ENCODE measurements at places on chromosomes 11 and 22.

GRCh38 chr22:30310881-30311771 is 15.6 kb downstream of the TBC1D10A start:
- peak; percentile 57 for DNase-seq

- no peak for DNase-seq
Observed at GRCh38 chr11:72072348-72072747, 8.0 kb downstream of the NUMA1 start.

DNA sequence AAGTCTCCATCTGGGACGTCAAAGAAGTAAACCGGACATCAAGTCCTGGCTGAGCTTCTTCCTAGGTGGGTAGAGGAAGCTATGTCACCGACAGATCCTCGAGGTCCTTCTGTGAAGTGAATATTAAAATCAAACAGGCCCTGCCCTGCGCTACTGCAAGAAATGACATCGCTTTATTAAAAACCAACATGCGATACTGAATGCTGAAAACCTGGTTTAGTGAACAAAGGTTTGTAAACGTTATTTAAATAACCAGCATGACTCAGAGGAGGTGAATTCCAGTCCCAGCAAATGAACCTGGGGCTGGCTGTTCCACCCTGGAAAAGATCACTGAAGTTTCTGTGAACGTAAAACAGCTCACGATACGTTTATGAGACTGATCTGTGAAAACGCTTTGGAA is 645 bp downstream of the RTCB start:
- DNase-seq = no peak

GRCh38 chr11:91585035-91585801 is 639.4 kb upstream of the FAT3 start:
- no peak for DNase-seq

GRCh38 chr11:22044126-22044525 is 148.8 kb upstream of the ANO5 start:
- no peak for DNase-seq

- no peak for DNase-seq
Observed at GRCh38 chr11:88117281-88117858, 57.9 kb downstream of the RAB38 start.

- DNase-seq = no peak
Observed at GRCh38 chr11:84721561-84721961, 905.6 kb downstream of the DLG2 start.

- DNase-seq = no peak
Observed at GRCh38 chr11:64490562-64491216, 100.3 kb upstream of the SLC22A12 start.

- peak; percentile 56 for DNase-seq
Observed at GRCh38 chr11:27470826-27471588, 1.6 kb downstream of the LGR4 start.

- DNase-seq = no peak
Observed at GRCh38 chr11:26483108-26483507, 89.0 kb downstream of the MUC15 start.

DNA sequence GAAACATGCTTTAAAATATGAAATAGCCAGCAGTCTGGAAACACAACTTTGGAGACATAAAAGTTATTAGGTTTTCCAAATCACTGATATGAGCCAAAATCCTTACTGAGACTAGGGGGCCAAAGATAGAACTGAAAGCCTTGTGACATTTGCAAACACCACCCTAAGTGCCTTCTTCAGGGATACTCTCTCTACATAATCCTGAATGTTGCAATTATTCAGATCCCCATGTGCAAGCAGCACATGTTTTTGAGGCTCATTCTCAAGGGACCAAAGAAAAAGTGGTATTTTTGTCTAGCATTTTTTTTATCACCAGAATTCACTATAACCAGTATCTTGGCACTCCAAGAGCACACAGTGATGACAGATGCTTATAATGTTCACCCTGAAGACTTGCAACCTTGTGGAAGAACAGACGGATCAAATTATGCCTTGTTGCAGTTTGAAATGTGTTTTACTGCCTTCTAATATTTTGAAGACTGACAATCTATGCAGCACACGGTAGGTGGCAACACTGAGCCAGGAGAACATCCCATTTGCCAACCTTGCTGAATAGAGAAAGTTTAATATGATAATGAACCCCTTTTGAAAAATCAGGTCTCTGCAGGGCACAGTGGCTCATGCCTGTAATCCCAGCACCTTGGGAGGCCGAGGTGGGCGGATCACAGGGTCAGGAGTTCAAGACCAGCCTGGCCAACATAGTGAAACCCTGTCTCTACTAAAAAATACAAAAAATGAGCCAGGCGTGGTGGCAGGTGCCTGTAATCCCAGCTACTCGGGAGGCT is 78.5 kb downstream of the PLEKHA7 start:
- DNase-seq = no peak

GRCh38 chr11:66854729-66855211 is 2.1 kb upstream of the LRFN4 start:
- DNase-seq = no peak

DNA sequence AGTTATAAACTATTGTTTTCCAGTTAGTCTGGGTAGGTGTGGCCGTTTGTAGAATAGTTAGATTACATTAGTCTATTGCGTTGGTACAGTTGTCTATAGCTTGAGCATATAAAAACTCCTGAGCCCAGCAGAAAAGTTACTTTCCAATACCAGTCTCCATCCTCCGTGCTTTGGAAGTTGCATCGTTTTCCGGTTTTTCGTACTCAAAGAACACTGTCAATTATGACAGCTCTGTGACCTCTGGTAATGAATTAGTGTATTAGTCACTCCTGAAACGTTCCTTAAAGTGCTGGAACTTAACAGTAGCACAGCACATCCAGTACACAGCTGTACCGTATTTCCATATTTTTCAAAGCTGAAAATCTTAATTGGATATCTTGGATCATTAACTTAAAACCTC is 808 bp upstream of the MSANTD2 start:
- DNase-seq = no peak

DNA sequence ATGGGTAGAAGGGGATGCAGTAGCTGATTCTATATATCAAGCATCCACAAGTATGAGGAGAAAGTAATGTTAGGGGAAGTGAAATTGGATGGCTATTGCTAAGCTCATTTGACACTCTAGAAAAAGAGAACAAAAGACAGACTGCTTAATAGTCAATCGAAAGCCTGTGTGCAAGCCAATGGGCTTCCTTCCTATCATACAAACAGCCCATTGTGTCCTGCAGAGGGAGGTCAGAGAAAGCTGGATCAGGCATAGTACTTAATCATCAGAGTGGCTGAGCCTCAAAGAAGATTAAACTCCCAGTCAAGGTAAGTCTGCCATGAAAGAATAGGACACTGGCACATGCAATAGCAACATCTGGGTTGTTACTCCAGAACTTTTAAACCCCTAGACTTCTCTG is 50.9 kb upstream of the PGR start:
- DNase-seq = no peak

- DNase-seq = no peak
Observed at GRCh38 chr11:4048340-4048739, 46.3 kb upstream of the RRM1 start.

- no peak for DNase-seq
Observed at GRCh38 chr11:45646275-45646927, 19.0 kb downstream of the CHST1 start.

- peak; percentile 38 for DNase-seq
Observed at GRCh38 chr22:41478891-41479521, 10.1 kb downstream of the ACO2 start.

DNA sequence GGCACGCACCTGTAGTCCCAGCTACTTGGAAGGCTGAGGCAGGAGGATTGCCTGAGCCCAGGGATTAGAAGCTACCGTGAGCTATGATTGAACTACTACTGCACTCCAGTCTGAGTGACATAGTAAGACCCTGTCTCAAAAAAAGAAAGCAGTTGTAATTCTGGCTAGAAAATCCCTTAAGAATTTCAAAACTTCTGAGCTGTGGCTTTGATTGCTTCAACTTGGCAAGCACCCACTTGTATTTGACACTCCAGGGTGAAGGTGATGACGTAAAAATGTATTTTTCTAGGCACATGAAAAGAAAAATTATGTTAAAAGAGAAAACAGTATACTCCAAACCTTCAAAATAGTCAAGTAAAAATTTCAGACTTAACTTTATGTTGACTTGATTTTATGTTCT is 23.6 kb upstream of the ALKBH3 start:
- DNase-seq = no peak

DNA sequence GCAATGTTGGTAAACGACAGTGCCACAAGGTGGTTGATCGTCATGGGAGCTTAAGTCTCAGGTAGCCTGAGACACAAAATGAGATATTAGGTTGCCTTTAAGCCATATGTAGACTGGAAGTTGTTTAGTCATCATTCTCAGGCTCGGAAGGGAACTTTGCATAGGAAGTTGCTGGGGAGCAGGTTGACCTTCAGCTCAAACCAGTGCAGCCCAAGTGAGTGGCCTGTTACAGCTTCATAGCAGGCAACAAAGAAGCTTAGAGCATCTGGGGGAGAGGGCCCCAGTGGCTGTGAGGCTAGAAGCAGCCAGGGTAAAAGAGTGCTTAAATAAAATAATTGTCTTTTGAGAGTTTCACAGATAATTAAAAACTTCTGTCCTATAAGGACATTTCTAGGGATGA is 404.0 kb downstream of the GUCY1A2 start:
- no peak for DNase-seq

- DNase-seq = no peak
Observed at GRCh38 chr11:120858740-120859139, 165.2 kb upstream of the TBCEL start.

DNA sequence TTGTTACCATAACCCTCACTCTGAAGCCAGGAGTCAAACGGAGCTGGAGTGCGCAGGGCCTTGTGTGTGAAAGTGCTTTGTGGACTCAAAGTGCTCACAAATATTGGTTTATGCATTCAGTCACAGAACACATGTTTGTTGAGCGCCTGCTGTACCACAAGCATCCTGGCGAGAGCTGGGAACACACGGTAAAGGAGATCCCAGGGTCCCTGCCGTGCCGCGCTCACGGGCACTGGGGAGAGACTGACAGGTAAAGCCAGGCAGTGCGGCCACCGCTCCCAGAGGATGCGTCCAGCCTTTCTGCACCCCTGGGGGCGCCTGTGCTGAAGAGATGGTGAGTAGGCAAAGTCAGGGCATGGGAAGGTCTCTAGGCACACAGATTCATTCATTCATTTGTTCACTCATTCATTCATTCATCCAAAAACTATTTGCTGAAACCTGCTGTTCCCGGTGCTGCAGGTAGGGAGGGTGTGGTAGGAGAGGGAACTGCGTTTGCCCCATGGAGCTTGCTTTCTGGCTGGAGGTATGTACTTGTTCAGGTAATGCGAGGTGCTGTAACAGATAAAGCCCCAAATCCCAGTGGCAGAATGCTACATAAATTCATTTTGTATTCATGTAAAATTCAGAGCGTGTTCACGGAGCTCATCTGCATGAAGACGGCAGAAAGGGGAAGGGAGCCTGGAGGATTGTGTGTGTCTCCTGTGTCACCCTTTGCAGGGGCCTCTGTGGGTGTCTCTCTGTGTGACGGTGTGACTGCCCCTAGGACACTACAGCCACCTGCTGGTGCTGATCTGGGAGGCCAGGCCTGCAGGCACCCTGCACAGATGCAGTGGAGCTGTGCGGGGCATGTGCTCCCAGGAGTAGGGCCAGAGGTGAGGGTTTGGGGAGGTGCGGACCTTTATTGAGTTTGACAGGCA is 167.0 kb upstream of the B3GAT1 start:
- no peak for DNase-seq

DNA sequence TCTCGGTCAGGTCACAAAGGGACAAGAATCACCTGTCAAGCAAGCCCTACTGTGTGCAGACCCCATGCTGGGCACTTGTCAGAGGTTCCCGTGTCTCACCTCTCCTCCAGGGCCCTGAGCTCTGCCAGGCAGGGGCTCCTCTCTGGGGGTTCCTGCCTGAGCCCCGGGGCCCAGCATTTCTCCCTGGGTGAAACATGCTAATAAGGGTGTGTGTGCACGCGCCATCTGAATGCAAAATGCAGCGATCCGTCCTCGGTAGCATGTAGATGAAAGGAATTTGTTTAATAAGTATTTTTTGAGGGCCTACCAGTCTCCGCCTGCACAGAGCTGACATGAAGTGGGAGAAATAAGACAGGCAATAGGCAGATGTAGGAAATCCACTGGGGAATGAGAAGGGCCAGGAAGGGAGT is 5.8 kb downstream of the ELFN2 start:
- no peak for DNase-seq

DNA sequence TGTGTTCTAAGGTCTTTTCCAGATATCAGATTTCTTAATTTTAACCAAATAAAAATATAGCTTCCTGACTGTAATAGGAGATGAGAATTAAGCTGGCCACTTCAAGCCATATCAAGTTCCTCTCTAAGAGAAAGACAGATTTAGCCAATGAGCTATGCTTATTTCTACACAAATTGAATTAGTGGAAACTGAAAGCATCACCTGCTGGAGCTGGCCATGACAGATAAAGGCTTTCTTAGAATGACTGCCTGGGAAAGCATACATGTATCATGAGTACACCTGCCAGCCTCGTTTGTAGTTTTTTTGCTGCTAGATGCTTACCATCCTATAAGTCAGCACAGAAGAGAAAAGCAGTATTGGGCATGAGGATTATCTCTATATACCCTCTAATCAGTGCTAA is 53.5 kb upstream of the DBX1 start:
- DNase-seq = no peak

- no peak for DNase-seq
Observed at GRCh38 chr11:11057472-11057854, 199.6 kb upstream of the ZBED5 start.

DNA sequence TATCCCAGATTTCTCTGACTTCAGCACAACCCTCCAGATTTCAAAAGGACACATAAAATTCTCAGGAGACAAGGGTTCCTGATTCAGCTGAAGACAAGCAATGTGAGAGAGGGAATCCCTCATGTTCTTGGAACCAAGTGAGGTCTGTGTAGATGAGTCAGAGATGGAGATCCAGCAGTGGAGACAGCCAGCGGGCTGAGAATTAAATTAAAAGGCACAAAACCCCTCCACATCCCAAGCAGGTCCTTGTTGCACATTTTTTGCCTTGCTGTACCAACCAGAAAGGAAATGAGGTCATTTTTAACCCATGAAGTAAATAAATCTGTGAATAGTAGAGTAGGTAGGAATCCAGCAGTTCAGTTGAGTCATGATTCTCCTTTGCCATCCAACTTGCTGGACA is 9.7 kb downstream of the MTNR1B start:
- no peak for DNase-seq

DNA sequence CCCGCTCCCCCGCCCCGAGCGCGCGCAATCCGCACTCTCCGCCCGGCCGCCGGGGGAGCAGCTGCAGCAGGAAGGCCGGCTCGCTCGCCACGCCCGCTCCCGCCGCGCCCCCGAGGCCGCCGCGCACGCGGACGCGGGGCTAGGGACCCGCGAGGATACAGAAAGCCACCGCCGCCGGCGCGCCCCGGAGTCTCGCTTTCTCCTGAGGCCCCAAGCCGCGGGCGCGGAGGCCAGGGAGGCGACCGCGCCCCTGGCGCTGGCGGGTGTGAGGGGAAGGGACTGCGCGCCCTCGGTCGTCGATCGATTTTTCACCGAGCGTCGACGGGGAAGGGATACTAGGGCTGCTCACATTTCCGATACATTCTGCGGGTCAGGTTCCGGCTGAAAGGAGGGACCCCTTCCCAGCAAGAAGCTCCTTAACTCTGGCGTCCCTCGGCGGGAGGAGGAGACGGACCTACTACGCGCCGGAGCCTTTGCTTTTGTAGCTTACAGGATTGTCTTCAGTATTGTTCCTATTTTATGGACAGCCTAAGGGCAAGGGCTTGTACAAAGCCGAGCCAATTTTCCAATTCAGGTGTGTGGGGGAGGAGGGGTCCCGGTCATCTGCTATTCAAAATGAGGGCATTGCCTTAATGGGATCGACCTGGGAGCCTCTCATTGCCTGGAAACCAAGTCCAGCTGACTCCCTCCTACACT is 416 bp upstream of the GAB2 start:
- DNase-seq = peak; percentile 85

GRCh38 chr11:69808667-69809086 is 10.5 kb downstream of the FGF3 start:
- DNase-seq = no peak

Data from anterior cingulate cortex (tissue), 58 donors.